ENCODE measurements at places on chromosomes 12 and 14.

DNA sequence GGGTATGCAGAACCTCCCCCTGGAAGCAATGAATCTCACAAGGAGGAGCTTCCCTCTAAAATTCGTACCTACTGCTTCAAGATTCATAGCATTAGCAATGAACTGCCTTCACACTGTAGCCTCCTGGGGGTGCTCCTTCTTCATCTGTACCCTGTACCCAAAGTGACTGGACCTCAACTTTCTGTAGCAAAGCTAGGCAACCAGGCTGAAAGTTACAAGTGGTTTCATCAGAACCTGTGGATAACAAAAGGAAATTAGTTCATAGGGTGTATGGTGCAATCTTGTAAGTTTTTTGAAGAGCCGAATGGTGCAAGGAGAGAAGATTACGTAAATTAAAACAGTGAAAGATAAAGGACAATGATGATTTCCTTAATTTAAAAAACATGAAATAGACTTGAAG lies 1541.7 kb upstream of the FLRT2 start:
- DNase-seq = no peak

DNA sequence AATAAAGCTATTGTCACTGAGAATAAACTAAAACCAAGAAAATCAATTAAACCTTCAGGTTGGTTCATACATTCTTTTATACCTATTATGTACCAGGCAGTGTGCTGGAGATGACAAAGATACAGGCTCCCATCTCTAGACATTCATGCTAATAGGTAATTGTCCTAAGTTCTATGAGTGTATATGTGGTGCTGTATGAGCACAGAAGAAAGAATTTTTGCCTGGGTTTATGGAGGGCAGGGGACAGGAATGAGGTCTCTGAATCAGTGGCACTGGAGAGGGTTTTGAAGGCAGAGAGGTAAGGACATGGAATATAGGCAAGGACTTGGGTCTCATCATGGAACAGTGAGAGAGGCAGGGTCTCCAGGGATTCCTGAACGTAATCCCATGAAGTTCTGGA lies 38.7 kb downstream of the MAP1LC3B2 start:
- no peak for DNase-seq

GRCh38 chr12:64225626-64226025 lies 3.5 kb upstream of the KICS2 start:
- DNase-seq = no peak

DNA sequence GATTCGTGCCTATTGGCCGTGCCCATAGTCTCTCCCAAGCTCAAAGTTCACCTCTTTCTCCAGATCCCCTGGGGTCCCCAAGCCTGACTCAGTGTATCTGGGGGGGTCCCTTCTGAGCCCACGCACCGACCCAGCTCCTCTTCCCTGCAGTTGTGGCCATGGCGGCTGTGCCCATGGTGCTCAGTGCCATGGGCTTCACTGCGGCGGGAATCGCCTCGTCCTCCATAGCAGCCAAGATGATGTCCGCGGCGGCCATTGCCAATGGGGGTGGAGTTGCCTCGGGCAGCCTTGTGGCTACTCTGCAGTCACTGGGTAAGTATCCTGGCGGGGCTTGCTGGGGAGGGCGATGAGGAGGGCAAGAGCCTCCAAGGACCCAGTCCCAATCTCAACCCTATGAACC lies 5.1 kb downstream of the IFI27 start:
- DNase-seq = no peak

DNA sequence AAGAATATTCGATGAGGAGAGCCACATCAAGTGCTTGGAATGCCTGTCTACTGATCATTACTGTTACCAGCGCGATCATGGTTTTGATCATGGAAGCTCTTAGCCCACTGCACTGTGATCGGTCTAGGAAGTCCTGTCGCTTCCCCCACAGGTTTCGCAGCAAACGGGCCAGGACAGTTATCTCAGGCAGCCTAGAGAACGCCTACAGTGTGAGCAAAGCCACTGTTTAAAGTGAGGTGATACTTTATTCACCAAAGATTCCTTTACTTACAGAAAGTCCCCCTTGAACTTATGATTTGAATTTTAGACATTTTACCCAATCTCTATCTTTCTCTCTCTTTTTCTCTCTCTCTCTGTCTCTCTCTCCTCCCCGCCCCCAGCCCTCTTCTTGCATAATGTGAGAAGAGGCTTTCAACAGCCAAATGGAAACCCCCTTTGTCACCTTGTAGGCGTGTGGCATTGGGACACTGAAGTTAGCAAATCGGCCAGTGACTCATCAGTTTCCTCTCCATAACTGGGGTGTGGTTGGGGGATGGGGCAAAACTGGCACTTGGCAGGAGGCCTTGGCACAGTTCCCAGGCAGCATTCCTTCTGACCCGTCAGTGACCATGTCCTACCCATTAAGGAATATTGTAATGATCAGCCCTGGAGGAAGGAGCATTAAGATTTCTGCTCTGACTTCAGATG lies 214.8 kb downstream of the CHST11 start:
- no peak for DNase-seq

Data from AG04450 (cell line).